Activated effector memory CD4-positive, alpha-beta T cell treated with Interleukin-2 at 50 U/mL for 16 hours (primary cell): ENCODE measurements at places on chromosomes 3 and 15.
A peak's percentile ranks its signal among the peaks of the same experiment; 100 is the strongest.

- no peak for DNase-seq
Observed at GRCh38 chr3:49013738-49014660, 4.4 kb downstream of the DALRD3 start.

- DNase-seq = no peak
Observed at GRCh38 chr15:69859866-69860265, 237.9 kb downstream of the TLE3 start.

DNA sequence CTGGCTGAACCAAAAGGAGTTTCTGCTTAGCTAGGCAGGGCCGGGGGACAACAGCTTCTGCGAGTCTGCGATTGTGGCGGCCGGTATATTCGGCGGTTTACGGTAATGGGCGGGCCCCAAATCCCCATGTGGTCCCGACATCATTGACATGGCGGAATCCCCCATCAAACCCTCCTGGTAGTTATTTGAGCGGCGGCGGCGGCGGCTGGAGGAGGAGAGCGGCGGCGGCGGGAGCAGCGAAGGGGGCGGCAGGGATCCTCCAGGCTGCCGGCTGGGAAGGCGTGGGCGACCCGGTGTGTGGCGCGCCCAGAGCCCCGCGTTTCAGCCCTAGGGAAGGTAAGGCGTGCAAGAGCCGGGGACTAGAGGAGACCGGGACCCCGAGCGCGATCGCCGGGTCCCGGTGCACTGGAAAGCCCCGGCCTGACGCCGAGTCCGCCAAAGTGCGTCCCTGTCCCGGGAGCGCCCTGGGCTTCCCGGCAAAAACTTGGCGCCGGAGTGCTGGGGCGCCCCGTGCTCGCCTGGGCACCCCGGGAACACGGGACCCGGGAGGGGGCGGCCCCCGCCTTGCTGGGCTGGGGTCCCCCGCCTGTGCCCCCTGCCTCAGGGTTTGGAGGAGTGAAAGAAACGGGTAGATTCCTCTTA is at the start of gene FNDC3B:
Gene FNDC3B (plus strand): TSS at position 143 of the 642 bp plus-strand sequence. CDS start 72,902 bp downstream, outside the sequence.
- DNase-seq = peak; percentile 88

DNA sequence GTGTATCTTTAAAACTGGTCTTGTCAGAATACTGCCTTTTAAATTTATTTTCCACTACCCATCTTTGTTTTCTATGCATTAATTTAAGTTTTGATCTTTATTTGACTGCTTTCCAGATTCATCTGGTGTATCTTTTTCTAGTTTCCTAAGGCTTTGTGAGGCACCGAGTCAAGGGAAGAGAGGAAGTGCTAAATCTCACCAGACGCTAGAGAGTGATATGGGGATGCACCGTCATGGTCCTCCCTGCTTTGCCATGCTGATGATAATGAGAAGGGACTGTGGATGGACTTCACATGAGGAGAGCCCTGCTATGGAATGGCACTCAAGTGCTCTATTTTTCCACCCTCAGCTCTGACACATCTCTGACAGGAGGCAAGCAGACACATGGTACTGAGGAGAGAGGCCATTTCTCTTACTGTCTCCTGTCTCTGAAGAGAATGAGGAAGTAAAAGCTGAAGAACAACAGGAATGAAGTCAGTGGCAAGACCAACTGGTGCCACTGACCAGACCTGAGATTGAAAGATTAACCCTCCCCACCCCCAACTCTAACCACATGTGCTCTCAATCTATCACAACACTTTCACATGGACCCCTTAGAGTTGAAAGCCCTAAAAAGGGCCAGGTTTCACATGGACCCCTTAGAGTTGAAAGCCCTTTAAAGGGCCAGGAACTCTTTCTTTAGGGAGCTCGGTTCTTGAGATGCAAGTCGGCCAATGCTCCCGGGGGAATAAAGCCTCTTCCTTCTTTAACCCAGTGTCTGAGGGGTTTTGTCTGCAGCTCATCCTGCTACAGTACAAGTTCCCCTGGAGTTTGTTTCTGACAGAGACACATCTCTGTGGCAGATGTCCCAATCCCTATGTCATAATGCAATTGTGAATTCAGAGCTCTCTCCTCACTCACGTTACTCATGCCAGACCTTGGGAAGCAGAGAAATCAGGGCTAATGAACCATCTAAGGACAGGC is at the start of gene IQCF2:
Gene IQCF2 (plus strand): TSS at position 913 of the 963 bp plus-strand sequence. CDS start 52 bp downstream, outside the sequence.
- DNase-seq = no peak

DNA sequence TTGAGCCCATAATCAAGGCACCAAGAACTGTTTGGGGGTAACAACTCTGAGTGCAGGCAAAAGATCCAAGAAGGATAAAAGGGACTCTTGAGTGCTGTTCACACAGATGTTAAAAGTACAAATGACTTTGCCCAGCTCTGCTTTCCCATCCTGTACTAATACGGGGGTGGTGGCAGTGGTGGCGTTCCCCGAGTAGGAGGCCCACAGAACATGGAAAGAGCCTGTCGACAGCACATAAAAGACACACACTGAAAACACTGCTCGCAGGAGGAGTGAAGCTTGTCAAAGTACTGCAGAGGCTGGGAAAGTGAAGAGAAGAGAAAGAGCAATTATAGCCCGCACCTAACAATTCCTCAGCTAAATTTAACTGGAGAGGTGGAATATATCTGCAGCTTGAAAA is 40.9 kb downstream of the HACD2 start:
- no peak for DNase-seq

GRCh38 chr15:44145495-44145894 is 49.6 kb downstream of the FRMD5 start:
- no peak for DNase-seq

DNA sequence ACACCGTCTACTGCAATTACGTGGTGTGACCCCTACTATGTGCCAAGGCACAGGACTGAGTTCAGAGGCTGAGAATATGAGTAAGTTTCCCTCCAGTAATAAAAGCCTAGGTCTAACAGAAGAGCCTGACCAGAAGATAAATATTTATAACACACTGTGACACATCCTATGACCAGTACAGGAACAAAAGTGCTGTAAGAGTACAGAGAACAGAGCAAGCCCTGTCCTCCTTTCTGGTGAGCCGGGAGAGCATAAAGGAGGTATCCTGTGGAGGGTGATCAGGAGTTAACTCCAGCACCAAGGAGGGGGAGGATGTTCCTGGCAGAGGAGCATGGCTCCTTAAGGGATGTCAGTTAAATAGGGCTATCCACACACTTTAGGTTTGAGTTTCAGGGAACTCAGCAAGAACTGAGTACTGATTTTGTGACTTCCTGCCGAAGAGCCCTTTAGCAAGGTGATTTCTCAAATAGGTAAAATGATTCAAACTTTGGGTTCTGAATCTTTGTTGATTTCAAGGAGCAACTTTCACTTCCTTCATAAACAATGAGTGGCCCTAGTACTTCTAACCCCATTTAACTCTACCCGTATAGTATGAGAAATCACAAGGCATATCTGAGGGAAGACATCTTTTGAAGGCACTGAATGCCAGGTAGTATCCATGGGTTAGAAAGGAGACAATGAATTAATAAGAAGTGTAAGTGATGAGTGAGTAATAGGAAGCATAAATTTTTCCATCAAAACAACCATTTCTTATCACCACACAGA is 198.0 kb downstream of the THRB start:
- no peak for DNase-seq

DNA sequence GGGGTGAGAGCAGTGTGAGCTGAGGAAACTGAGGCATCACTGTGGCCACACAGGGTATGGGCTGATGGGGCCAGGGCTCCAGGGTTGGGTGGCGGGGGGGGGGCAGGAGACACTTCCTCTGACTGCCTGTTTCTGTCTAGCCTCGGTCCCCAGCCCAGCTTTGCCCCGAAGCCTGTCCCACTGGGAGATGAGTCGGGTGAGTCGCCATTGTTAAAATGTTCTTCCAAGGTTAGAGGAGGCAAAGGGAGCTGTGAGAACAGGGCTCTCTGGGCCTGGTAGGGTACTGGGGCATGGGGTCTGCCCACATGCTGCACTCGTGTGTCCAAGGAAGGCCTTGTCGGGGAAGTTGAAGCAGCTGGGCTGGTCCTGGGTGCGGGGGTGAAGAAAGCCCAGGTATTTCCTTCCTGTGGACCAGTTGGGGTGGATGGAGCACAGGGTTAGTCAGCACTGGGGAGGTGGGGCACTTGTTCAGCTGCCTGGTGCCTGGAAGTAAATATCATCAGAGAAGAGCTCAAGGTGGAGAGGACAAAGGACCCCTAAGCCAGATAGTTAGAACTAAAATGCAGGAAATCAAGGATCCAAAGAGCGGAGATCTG is 8.3 kb upstream of the JMJD7 start:
- no peak for DNase-seq

DNA sequence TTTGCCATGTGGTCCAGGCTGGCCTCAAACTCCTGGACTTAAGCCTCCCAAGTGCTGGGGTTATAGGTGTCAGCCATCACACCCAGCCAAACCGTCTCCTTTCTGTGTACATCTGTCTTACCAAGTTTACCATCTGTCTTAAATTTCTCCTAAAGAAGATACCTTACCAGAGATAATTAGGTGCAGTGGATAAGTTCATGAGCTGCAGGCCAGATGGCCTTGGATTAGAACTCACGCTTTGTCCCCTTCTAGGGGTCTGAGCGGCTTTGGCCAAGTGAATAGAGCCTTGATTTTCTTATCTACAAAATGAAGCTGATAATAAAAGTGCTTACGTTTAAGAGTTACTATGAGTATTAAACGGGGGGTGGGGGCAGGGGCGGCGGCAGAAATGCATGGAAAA is 103.9 kb downstream of the SUCLG2 start:
- no peak for DNase-seq

DNA sequence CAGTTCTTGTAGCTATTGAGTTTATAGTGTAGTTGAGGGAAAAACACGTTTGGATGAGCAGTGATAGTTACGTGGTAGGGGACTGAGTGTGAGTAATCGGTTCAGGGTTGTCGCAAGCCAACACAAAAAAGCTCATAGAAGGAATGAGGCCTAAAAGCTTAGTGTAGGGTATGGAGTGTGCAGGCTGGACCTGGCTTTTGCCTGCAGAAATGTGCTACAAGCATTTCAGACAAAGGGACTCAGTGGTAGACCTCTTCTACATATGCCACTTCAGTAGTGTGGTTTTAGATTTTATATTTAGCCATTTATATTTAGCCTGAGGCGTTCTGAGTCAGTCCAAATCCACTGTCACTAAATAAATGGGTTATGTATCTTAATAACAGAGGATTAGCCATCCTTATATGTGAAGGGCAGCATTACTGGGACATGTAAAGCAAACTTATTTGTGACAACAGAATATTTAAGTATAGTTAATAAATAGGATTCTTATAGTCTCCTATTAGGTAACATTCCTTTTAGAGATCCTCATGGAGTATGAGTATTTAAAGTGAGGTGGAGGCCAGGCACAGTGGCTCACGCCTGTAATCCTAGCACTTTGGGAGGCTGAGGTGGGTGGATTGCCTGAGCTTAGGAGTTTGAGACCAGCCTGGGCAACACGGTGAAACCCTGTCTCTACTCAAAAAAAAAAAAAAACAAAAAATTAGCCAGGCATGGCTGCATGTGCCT is 21.8 kb downstream of the ATP2C1 start:
- DNase-seq = no peak

DNA sequence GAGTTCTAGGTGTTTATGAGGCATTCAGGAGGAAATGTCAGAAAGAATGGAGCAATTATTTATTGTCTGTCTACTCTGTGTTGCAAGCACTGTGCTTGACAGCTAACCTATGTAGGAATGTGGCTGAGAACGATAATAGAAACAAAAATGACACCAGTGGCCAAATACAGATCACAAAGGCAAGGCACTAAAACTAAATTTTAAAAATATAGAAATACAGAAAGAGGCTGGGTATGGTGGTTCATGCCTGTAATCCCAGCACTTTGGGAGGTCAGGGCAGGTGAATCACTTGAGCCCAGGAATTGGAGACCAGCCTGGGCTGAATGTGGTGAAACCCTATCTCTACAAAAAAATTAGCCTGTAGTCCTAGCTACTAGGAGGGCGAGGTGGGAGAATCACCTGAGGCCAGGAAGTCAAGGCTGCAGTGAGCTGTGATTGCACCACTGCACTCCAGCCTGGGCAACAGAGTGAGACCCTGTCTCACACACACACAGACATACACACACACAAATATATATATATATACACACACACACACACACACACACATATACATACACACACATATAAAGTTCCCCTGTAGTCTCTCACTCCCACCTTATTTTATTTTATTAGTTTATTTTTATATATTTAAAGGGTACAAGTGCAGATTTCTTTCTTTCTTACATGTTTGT is 6.0 kb downstream of the PRKCI start:
- DNase-seq = no peak

GRCh38 chr15:71708051-71708429 is 102.3 kb upstream of the NR2E3 start:
- no peak for DNase-seq

- DNase-seq = no peak
Observed at GRCh38 chr15:92001307-92001706, 147.8 kb downstream of the SLCO3A1 start.

DNA sequence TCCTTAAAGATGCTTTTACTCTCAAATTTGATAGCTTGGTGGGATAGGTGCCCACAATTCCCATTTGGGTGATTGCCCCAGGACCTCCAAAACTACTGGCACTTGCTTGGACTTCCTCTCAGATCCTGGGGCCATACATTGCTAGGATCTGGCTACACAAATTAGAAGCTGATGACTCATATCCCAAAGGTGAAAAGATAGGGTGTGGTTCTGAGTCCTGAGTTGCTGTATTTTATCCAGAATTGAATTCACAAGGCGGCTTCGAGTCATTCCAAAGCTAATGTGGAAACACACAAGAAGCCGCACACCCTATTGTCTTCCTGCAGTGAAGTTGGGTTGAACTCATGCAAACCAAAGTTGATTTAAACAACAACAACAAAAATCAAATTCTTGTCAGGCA is 53.4 kb downstream of the DUT start:
- DNase-seq = no peak

DNA sequence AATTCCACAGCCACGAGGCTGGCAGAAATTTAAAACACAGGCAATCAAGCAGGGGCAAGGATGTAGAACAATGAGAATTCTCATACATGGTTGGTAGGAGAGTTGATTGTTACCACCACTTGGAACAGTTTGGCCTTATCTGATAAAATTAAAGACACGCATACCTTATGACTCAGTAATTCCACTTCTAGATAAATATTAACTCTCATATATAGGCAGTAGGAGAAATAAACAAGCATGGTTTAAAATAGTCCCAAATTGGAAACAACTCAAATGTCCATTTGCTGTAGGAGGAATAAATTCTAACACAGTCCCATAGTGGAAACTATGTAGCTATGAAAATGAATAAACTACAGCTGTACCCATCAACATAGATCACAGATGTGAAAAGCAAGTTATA is 42.3 kb upstream of the USP3 start:
- DNase-seq = no peak

DNA sequence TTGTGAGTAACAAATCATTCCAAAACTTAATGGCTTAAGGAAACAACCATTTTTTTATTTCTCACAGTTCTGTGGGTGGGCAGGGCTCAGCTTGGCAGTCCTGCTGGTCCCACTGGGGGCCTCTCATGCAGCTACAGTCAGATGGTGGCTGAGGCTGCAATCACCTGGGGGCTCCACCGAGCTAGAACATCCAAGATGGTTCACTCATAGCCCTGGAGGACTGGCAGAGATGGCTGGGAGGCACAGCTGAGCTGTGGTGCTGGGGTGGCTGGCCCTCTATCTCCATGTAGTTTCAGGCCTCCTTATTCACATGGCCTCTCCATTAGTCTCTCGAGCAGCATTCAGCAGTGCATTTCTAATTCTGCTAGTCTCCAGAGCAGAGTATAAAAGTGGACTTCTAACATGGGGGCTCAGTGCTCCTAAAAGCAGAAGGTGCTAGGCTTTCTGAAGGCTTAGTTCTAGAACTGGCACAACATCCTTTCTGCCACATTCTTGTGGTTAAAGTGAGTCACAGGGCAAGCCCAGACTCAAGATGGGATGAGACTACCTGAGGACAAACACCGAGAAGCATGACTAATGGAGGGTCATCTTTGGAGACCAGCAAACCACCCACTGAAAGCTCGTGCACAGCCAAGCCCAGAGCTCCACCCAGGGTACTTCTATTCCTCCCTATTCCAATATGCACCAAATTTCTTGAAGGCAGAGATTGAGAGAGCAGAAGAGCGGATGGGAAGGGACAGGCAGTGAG is 6.3 kb downstream of the CAV3 start:
- no peak for DNase-seq
